ENCODE measurements at places on chromosomes 5 and 9.

DNA sequence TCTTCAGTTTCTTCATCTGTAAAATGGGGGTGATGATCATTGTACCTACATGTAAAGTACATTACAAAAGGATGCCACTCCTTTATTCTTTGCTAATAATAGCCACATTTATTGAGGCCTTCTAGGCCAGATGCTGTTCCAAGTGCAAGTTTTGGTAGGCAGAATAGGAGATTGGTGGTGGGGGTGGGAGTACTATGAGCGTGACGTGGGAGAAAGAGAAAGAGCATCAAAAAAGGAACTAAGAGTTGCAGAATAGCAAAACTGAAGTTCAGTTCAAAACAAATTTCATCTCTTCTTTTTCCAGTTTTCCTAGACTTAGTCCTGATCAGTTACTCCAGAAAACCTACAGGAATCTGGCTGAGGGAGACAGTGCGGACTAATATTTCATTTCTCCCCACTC, 174.1 kb downstream of the SNX18 start:
- DNase-seq: no peak

DNA sequence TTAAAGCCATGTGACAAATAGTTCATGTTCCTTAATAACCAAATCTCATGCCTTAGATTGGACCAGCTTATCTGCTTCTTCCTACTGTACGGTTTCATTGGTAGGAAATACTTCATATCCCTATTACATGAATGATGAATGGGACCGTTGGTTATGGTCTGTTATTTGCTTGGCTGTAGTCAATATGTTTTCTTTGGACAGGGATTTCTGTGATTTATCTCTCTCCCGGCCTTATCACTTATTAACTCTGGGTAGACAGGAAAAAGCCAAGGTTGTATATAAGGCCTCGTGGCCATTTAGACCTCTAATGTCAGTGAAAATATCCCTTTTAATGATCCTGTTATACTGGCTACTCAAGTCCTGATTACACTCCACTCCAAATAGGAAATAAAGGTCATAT, 330.6 kb downstream of the EBF1 start:
- no peak for DNase-seq

GRCh38 chr9:76365028-76365427, 29.2 kb downstream of the RFK start:
- DNase-seq: no peak

DNA sequence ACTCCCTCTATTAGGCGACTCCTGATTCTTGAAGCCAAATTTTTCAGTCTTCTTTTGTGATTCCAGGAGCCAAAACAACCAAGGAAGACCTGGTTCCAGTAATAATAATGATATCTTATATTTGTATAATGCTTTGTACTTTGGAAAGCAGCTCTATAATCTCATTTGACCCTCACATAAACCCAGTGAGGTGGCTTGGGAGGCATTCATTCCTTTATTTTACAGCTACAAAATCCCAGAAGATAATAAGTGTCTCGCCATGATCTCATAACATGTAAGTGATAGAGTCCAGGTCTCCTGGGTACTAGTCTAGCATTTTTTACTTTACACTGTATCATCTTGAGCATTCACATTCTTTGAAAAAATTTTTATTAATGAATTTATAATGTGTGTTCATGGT, 143.1 kb downstream of the ACTBL2 start:
- no peak for DNase-seq

DNA sequence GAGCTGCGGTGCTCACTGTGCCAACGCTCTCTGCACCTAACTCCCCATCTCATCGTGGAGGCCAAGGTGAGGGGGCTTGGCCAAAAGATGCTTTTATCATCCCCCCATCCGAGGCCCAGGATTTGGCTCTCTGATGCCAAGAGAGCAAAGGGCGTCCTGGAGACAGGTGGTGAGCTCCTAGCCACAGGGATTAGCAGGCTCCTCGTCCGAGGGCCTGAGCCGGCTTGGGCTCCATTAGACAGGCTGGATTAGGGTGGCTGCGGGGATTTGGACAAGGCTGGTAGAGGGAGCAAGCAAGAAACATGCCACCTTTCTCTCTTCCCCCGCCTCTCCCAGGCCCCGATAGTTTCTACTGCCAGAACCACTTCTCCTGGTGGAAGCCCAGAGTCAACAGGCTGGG, 1.0 kb upstream of the GRM6 start:
- DNase-seq: no peak

DNA sequence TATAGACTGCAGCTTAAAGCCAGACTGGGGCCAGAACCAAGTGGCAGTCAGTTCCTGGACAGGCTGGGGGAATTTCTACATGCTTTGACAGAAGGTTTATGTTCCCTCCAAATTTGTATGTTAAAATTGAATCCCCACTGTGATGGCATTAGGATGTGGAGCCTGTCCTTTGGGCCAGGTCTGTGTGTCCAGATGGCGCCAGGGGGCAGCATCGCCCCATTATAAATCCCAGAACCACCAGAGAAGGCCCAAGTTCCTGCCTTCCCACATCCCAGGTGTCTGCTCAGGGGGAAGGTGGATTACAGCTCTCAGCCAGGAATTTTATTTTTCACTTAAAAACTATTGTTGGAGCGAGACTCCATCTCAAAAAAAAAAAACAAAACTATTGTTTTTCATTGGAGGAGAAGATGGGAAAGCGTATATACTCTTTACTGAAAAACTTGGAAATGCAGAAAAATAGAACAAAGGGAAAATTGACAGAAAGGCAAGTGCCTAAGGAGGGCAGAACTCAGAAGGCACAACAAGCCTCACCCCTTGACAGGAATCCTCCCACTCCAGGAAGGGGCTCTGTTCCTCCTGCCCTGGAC, 5.0 kb downstream of the IL3 start:
- peak; percentile 84 for DNase-seq

GRCh38 chr9:136962163-136962562, 10.1 kb downstream of the LCN12 start:
- DNase-seq: no peak

DNA sequence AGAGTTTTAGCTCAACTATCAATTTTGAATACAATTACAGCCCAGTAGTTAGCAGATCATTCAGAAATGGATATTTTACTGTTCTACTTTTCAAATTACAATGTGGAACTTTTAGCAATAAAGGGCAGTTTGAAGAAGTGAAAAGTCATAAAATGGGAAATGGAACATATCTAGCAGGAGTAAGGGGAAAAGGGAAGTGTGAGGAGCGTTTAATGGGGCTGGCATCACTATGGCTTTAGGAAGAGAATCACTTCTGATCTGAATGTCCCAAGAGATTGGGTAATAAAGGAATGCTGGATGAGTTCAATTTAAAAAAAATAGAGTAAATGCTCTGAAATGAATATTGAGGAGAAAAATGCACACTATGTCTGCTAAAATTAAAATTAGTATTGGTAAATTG, 77.4 kb downstream of the ATPSCKMT start:
- DNase-seq: no peak

- DNase-seq: no peak
Observed at GRCh38 chr5:114369680-114370417, 8.0 kb downstream of the KCNN2 start.

GRCh38 chr5:21685522-21685921, 1167.6 kb downstream of the CDH12 start:
- DNase-seq: no peak

DNA sequence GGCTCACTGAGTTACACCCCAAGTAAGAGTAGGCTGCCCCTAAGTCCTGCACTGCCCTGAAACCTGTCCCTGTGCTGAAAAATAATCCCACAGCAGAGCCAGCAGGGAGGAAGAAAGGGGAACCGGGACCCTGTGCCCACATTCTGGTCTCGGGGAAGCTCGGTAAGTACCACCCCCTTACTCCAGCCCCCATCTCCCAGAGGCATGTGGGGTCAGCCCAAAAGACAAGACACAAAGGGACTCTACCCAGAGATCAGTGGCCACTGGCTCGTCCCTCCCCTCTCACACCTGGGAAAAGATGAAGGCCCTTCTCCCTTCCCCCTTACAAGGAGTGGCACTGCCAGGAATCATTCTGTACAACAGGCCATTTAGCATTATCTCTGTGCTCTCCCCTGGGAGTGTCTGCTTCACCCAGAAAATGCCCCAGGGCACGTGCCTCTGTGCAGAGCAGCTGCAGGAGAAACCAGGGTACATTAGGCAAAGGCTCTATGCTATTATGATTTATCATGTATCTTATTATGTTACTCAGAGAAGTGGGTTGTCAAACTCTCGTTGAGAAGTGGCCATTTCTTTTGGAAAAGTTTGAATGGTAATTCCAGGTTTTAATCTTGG, 71.3 kb downstream of the NDFIP1 start:
- DNase-seq: no peak

- DNase-seq: no peak
Observed at GRCh38 chr5:109102096-109102690, 307.6 kb downstream of the PJA2 start.
